Stimulated activated CD4-positive, alpha-beta T cell treated with anti-CD3 and anti-CD28 coated beads, Interleukin-2, amount 100 ng/mL, for 48 hours (primary cell): ENCODE measurements at places on chromosomes 5 and 9.
A peak's percentile ranks its signal among the peaks of the same experiment; 100 is the strongest.

GRCh38 chr5:168291964-168292785 is 730 bp downstream of the WWC1 start:
- DNase-seq = no peak

- DNase-seq = no peak
These were observed 149.3 kb downstream of the MELK start for GRCh38 chr9:36721846-36722588.

- DNase-seq = no peak
These were observed 455.4 kb downstream of the GADD45G start for GRCh38 chr9:90060256-90060655.

- DNase-seq = no peak
These were observed 34.0 kb downstream of the CCNJL start for GRCh38 chr5:160278343-160278742.

DNA sequence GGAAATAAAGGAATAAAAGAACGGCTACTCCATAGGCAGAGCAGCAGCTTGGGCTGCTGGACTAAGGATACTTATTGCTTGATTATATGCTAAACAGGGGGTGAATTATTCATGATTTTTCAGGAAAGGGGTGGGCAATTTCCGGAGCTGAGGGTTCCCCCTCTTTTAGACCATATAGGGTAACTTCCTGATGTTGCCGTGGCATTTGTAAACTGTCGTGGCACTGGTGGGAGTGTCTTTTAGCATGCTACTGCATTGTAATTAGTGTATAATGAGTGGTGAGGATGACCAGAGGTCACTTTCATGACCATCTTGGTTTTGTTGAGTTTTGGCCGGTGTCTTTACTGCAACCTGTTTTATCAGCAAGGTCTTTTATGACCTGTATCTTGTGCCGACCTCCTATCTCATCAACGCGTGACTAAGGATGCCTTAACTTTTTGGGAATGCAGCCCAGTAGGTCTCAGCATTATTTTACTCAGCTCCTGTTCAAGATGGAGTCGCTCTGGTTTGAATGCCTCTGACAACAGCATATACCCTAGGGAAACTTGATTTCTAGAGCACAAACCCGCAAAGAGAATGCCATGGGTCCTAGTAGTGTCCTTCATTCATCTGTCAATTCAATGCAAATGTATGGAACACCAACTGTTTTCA is 47.8 kb upstream of the PWWP2A start:
- DNase-seq = no peak

DNA sequence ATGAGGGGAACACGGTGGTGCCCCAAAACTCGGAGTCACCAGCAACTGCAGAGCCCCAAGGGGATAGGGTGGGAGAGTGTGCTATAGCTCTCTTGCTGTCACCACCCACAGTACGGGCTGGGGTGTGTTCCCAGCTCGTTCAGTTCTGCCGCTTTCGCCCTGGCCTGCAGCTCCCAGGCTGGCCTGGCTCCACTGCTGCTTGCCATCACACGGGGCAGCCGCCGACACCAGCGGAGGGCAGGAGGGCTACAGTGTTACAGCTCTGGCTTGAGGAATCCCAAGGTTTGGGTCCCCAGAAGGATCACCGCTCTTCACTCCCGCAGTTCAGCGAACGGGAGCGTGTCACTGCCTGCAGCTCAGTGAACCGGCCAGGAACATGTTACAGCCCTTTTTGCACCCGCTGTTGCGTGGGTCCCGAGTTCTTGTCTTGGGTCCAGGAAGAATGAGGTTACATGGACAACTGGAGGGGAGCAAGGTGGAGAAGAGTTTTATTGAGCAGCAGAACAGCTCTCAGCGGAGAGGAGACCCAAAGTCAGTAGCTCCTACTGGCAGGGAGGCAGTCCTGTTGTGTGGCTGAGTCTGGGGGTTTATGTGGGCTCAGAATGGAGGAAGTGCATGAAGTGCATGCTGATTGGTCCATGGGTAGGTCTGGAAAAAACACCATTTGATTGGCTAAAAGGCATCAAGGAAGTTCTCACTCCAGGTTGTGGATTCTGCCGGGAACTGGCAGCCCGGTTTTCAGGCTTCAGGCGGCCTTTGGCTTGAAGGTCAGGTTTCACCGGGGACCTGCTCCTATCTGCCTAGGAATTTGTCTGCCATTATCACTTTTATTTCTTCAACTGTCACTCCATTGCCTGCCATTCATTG is 113.4 kb downstream of the EHMT1 start:
- DNase-seq = no peak

- DNase-seq = no peak
These were observed 113.8 kb downstream of the TMEM161B start for GRCh38 chr5:88154891-88155290.

GRCh38 chr5:61329550-61330128 is 2.4 kb upstream of the ZSWIM6 start:
- DNase-seq = no peak

GRCh38 chr9:75636427-75637045 is 253.9 kb upstream of the PCSK5 start:
- no peak for DNase-seq

- no peak for DNase-seq
These were observed 55.8 kb downstream of the ZNF354C start for GRCh38 chr5:179115845-179116524.

DNA sequence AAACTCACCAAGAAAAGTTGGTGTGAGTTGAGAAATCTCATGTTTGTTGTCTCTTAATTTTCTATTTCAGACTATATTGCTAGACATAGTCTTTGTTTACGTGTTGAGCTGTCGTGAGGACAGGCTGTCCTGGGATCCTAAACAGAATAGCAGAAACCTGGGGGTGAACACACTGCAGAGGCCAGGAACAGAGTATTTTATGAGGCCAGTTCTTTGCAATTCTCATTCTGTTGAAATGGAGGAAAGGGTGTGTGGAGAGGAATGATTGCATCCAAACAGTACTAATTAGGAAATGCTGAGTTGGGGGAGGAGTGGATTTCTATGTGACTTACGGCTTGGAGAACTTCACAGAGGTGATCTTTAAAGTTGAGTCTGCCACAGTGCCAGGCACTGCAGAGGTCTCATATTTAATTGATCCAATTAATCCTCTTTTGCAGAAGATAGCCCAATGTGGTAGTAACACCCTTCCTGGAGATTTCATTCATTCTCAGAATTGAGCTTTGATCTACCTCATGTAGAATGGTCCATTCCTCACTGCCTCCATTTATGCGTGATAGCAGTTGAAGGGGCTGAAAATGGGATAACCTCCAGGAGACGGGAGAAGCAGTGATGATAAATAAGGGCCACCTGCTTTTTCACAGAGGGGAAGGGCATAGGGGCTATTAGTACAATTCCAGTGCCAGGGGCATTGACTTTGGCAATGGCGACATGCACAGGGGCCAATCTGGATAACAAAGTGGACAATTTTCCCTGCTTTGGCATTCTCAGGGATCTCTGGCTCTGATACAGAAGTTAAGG is 84.7 kb upstream of the TNFAIP8 start:
- DNase-seq = no peak

GRCh38 chr5:133287500-133287899 is 235.7 kb downstream of the HSPA4 start:
- DNase-seq = peak; percentile 36

DNA sequence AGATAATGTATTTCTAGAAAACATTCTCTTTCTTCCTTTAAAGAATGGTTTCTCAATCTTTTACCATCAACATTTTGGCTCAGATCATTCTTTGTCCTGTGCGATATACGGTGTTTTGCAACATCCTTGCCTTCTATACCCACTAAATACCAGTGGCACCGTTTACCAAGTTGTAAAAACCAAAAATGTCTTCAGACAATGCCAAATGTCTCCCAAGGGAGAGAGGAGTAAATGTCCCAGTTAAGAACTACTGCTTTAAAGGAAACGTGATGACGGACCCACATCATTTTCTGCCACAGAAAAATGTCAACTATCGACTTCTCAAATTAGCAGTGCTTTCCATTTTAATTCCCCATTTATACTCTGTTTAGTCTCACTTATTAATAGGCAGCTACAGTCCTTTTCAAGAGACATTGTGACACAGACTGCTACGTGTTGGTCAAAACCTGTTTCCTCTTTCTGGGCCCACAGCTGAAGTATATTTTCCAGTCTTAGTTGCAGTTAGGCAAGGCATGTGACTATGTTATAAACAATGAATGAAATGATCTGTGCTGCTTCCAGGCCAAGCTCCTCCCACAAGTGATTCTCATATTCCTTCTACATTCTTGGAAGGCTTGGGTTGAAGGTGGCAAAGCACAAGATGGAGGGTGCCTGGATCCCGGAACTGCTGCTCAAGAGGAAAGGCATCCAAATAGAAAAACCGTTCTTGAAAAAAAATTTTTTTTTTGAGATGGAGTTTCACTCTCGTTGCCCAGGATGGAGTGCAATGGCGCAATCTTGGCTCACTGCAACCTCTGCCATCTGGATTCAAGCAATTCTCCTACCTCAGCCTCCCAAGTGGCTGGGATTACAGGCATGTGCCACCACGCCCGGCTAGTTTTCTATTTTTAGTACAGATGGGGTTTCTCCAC is 8.8 kb downstream of the PRXL2C start:
- no peak for DNase-seq

DNA sequence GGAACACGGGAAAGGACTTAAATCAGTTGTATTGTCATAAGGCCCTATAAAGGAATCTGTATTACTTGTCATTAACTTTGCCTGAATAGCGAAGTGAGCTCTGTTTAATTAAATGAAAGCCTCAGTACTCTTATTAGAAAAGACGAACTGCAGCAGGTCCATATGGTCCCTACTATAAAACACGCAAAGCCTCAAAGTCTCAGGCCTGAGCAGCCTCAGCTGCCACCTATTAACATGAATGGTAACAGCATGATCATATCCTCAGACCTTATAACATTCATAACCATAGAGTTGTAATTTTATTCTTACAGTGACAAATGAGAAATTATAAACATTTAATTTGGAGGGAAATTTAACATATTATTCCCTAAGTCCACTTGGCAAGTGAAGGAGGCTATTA is 1113.7 kb upstream of the WWC1 start:
- no peak for DNase-seq

DNA sequence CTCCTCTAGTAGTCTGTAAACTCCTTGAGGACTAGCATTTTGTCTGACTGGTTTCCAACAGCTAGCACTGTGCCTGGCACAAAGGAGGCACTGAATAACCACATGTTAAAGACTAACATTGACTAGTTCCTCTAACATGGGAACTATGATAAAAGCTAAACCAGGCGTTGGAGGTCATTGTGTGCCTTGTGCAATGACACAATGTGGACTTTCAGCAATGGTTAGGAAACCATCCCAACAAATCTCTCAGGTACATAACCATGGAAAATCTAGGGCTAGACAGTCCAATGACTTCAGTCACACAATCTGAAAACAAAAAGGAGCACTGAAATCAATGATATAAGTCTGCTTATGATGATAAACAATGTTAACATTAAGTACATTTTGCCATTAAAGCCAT is 200.6 kb downstream of the DCP2 start:
- no peak for DNase-seq

DNA sequence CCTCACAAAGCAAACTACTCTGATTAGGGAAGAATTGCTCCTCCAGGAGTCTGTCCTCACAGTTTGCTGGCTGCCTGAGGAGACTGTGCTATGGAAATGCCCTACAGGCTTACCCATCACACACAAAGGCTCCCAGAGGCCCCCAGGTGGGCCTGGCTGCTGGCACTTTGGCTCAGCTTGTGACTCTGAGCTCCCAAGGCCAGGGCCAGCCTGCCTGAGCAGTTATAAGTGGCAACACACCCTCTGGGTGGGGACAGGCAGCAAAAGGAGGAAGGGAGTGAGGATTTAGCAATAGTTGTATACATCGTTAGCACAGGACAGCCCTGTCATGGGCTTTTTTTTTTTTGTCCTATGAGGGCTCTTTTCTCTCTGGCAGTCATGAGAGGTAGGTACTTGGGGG is 103.5 kb downstream of the DAPK1 start:
- DNase-seq = no peak

DNA sequence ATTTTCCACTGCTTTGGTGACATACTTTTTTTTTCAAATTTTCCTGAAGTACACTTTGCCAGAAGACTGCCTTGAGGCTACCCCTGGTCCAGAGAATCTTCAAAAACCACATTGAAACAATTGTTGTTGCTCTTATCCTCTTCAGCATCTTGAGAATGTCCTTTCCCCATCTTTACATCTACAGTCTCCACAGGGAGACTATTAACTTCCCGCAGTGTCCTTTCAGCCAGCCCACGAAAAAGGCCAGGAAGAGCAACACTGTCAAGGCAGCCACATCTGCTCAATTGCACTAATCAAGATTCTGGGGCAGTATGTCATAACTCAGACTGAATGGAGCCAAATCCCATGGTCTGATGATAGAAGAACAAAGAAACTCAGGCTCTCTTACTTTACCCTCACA is 148.3 kb downstream of the ENC1 start:
- DNase-seq = no peak

- DNase-seq = no peak
These were observed 53.5 kb downstream of the RNF38 start for GRCh38 chr9:36346569-36346968.

DNA sequence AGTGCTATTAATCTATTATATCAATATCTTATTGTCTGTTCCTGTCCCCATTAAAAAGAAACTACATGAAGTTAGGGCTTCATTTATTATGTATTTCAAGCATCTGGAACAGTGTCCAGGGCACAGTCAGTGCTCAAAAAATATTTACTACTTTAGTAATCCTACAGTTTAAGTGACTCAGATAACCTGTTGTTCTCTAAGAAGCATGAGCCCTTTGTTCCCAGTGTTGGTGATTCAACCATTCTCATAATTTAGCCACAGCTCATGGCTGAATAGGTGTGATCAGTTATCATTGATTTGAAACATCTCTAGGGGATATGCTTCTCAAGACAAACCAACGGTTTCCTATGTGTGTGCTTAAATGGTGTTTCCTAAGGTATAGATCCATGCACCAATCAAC is 292.7 kb downstream of the TMEM167A start:
- no peak for DNase-seq

- DNase-seq = no peak
These were observed 178.8 kb downstream of the TMEM161B start for GRCh38 chr5:88089719-88090390.

DNA sequence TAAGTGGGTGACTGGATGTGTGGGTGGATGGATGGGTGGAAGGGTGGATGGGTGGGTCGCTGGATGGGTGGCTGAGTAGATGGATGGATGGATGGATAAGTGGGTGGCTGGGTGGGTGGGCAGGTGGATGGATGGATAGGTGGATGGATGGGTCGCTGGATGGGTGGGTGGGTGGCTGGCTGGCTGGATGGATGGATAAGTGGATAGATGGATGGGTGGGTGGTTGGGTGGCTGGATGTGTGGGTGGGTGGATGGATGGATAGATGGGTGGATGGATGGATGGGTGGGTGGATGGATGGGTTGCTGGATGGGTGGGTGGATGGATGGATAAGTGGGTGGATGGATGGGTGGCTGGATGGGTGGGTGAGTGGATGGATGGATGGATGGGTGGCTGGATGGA is 27.3 kb upstream of the CEP72 start:
- no peak for DNase-seq

DNA sequence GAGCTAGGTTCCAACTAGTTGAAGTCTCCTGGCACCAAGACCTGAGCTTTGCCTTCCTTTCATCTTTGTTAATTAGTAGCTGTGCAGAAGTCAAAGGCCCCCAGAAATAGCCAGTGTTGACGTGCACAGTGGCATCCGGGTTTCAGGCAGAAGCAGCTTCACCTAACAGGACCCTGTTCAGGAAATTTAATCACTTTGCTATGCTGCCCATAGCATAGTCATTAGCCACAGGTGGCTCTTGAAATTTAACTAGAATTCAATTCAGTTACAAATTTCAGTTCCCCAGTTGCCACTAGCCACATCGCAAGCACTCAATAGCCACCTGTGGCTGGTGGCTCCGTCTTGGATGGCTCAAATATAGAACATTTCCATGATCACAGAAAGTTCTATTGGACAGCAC is 179.1 kb downstream of the GOLPH3 start:
- DNase-seq = no peak
